ENCODE measurements at places on chromosomes 6 and 20.
A peak's percentile ranks its signal among the peaks of the same experiment; 100 is the strongest.

DNA sequence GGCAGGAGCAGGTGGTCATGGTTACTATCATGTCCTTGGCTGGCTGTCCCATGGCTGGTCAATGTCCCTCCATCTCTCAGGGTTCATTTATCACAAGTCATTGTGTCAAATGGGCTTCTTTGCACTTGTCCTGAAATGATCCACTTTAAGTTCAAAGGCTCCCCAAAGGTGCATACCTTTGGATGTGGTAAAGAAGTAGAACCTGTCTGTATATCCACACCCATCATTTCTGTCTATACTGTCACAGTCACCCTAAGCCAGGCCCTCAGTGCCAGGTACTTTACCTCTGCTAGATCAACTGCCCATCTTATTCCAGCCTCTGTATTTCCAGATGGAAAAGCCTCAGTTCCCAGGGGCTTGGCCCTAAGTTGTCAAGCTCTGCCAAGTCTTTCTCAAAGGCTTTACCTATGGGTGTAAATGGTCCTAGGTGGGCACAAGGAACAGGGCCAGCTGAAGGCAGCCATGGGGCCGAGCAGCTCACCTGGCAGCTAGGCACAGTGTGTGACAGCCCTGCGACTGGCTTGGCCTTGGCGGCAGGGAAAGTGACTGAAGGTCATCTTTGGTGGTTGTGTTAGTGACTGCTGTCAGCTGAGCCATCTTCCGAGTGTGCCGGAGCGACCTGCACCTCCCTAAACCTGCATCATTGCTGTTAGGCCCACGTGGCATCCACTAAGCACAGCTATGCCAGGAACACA is 198.4 kb downstream of the SYNDIG1 start:
- no peak for DNase-seq

DNA sequence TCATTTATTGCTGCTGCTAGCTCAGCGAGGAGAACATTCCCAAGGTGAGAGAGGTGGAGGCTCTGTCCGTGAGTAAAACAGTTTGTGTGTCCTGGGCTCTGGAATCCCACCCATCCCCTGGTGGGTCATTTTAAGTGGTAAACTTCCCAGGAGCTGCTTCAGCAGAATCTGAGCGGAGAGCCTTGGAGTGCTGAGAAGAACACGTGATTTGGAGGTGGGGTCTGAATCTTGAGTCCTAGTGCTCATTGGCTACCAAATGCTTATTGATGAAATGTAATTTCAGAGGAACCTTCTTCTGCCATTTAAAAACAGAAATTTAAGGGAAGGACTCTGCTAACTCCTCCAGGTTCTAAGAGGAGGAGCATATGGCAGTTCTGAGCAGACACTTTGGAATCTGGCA is 132.4 kb downstream of the CDH26 start:
- DNase-seq: no peak

DNA sequence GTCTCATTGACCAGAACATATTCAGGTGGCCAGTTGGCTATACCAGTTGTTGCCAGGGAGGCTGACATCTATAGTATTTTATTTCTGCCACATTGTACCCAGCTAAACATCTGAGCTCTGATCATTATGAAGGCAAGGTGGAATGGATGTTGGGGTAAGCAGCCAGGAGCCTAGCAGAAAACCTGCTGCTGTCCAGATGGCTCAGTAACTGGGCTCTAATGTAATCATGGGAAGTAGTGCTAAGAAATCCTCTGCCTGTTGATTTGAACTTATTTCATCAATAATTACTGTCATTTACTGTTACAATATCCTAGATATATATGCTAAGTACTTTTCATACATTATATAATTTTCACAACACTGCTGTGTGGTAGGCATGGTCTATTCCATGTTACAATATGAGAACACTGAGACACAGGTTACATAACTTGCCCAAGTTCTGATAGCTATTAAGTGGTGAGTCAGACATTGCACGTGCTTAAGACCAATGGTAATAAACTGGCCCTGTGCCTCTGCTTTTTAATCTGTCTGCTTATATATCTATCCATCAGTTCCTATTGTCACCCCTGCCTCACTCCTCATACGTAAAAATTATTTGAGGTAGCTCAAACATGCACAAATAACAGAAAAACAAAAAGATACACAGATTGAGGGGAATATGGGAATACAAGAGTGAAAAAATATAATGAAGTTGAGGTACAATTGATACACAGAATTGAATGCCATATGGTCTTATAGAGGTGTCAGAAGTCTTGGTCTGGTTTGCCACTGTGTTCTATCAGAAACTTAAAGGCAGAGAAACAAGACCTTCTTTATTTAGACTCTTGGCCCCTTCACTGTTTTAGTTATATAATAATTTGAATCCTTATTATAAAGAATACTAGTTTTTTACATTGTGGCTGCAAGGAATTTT is 25.2 kb downstream of the TBPL1 start:
- DNase-seq: no peak

- no peak for DNase-seq
Measured at GRCh38 chr6:31498748-31499147, 803 bp downstream of the MICB start.

GRCh38 chr20:54772893-54773642 is 297.7 kb downstream of the DOK5 start:
- DNase-seq: no peak

GRCh38 chr6:155093430-155093829 is 98.3 kb downstream of the TIAM2 start:
- DNase-seq: no peak

DNA sequence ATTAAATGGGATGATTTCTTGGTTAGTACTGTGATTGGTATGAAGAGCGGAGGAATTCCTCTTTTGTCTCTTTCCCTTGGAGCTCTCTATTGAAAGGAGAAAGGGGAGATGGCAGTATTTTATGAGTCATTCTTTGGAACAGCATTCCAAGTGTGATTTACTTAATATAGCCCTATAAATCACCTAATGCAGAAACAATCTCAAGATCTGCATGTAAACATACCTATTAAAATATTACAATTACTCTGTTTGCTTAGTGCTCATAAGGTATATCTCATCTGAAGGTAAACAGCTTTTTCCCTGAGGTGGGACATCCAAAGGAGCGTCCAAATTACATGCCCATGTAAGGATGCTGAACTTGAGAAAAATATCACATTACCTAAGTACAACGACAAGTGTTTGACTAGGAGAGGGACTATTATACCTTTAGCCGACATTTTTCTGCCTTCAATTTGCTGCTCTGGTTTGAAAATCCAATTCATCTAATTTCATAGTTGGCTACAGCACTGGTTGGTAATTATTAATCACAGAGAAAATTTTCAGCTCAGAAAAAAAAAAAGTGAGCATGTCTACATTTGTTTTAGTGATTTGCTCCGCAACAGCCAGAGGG is 229.0 kb downstream of the FOXC1 start:
- no peak for DNase-seq

- no peak for DNase-seq
Measured at GRCh38 chr20:14902432-14903089, 565.1 kb upstream of the FLRT3 start.

- DNase-seq: no peak
Measured at GRCh38 chr6:42159431-42160024, 13.6 kb upstream of the GUCA1A start.

DNA sequence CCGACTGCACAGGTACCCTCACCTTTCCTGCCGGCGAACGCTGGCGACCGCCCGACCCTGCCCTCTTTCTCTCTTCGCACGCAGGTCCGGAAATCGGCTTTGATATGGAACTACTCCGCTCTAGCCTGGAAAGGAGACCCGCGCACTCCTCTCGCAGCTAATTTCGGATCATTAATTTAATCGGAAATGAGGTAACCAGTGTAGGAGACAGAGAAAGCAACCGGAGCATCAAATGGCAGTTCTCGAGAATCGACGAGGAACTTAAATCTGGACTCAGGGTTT is 949 bp upstream of the ATXN1 start:
- DNase-seq: no peak

GRCh38 chr6:32194825-32195651 is 2.6 kb upstream of the GPSM3 start:
- no peak for DNase-seq

DNA sequence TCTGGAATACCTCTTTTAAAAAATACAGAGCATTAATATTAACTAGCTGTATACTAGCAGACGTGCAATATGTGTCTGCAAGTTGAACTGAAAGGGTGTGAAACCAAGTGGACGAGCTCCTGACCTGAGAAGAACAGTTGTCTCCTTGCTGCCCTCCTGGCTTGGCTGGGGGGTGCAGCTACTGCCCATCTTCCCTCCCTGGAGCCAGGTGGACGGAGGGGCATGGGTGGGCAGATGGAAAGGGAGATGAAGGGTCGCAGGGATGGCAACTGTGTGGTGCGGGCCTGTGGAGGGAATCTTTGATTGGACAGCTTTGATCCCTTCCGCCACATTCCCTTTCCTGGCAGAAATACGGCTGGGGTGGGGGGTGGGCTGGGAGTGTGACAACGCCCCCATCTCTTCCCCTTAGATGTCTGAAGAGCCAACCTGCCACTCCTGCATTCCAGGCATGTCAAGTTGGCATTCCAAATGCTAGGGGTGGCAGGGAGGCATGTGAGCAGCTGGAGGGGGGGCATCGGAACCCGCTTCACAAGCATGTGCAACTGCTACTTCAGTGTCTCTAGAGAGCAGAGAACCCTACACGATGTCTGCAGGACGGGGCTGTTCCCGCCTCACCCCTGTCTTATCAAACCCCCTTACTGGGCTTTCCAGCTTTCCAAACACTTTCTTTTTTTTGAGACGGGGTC is 37.3 kb downstream of the SRSF3 start:
- DNase-seq: peak; percentile 58

DNA sequence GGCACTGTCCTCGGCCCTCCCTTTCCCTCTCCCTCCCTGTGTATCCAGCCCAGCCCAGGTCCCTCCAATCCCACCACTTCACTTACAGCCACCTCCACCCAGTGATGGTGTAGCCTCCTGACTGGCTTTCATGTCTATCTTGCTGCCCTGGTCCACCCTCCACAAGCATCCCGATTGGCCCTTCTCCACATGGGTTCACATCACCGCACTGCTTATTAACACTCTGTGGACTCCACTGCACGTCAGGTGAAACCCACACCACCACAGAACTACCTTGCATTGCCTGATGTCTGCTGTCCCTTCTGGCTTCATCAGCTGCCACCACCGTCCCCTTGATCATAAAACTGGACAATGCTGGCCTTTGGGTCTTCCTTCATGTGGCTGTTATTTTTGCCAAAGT is 220.4 kb upstream of the ARID1B start:
- DNase-seq: no peak

DNA sequence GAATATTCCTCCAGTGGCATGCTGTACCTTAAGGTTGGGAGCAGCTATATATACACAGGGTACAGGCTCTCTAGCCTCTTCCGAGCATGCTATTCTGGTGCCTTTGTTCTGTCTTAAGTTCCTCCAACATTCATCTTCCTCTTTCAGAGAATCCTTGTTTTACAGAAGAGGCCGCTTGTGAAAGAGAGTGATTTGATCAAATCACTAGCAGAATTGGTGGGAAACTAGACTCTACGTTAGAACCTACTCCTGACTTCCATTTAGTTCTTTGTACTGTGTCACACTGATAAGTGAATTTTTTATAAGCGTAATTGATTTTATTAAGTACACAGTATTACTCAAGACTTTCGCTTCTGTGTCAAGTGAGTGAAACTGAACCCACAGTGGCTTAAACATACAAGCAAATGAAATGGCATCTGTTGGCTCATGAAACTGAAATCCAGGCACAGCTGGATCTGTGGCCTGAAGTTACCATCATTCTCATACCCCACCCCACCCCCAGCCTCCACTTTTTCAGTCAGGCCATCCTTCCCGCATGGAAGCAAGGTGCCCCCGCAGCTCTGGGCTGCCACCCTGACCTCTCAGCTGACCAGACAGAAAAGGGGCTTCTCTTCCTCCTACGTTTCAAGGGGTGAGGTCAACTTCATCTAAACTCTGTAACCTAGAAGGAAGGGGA is 102.3 kb downstream of the RPP40 start:
- no peak for DNase-seq
